ENCODE measurements at places on chromosomes 7 and 10.

GRCh38 chr10:94178475-94179253 lies 184.1 kb downstream of the NOC3L start:
- DNase-seq, result no peak

- no peak for DNase-seq
Observed at GRCh38 chr7:27177795-27178320, 3.7 kb upstream of the HOXA10 start.

DNA sequence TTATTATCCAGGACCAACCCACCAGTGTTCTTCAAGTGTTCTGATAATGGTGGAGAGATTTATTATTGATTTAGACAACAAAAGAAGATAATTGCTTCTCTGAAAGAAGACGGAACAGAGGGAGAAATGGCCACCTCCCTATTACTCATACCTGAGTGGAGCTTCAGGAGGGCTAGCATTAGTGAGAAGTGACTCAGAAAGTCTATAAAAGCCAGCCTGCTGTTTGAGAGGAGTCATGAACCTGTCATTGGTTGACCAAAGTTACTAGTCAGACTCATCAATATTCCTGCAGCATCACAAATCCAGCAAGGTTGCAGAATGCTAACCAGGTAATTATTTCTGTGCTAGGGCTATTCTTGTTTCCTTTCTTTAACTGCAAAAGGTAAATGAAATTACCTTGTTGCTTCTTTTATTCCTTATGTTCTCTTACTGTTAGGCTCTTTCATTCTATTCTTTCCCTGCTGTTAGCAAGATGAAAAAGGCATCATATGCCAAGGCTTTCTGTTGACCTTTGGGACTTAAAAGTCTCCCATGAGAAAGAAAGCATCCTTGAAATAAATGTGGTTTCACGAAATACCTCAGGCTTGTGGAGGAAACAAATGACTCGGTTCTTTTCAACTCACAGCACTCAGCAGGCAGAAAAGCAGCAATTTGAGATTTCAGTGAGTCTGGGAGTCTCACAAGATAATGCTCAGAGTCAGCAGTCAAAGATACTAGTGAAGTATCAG lies 256.4 kb upstream of the PHYHIPL start:
- no peak for DNase-seq

DNA sequence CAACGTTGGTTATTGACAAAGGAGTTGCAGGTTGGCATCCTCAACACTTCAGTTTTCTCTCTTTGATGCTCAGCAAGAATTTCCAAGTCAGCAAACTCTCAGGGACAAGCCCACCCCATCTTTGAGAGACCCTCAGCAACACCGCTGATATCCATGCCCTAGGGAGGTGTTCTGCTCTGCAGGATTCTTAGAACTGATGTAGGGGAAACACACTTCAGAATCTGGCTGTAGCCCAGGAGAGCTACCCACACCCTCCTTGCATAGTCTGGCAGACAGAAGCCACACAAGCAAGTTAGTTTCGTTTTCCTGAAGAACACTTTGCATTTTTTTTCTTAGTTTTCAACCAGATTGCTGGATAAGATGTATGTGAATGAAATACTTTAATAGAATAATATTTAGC lies 822 bp downstream of the SAMD9L start:
- DNase-seq, result no peak

DNA sequence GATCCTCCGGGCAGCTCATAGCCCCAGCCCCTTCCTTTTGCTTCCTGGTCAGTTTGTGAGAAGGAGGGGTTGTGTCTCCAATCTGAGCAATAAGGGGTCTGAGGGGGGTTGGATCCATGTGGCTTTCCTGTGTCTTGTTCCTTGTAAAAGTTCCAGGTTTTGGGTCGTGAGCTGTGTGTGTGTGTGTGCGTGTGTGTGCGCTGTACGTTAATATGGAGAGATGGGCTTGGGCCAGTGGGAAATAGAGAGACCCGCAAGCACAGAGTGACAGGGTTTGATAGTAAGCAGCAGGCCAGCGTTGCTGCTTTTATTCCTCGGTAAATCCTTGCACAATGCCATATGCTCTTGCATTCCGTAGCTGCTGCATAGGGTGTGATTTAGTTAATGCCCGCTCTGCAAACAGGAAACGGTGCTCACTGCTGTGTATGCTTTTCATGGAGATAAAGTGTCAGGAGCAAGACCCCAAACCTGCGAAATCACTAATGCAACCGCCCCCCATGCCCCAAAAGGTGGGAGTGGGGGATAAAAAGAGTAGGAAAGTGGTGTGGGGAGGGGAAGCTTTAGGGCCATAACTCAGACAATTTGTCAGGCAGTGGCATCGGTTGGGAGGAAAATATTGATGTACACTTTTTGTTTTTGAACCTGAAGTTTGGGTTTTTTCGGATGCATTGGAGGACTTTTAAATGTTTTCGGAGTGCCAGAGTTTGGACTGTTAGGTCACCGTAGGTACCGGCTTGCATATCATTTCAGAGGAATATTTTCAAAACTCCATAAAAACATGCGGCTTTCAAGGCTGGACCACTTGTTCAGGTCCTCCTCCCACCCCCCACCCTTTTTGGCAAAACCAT lies 108.7 kb downstream of the TCF7L2 start:
- DNase-seq, result no peak

DNA sequence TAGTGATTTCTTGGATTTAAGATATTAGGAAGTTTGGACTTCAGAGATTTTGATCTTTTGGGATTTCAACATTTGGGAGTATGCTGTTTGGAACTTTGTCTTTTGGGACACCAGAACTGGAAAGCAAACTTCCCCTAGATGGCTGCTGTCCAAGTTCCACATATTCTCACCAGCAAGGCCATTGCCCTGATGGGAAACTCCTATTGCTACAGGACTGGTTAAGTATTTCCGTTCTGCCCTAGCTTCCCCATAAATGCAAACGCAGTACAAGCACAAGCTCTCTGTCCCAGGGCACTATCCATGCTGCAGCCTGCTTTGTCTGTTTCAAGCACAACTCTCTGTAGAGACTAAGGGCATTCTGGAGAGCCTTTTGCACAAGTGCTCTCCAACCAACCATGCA lies 79.3 kb upstream of the SLC25A13 start:
- DNase-seq, result no peak
